ENCODE measurements at places on chromosomes 3 and 15.

GRCh38 chr3:13108861-13109260, 35.6 kb upstream of the IQSEC1 start:
- DNase-seq = no peak

DNA sequence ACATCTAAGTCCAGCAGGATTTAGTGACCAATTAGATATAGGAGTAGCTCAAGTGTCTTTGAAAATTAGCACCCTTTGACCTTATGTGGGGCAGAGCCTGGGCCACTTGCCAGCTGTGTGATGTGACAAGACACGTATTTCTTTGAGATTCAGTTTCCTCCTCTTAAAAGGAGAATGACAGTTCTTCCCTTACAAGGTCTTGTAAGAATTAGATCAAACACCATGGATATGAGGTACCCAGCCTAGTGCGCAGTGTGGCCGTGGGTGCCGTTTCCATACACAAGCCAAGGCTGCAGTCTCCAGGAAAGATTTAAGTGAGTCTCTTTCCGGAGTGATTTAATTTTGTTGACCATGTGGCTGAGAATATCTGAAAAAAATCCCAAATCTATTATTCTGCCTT, 46.3 kb downstream of the ARHGAP31 start:
- DNase-seq = no peak

GRCh38 chr3:10551821-10552630, 46.6 kb upstream of the ATP2B2 start:
- no peak for DNase-seq

- DNase-seq = no peak
Observed at GRCh38 chr15:58203537-58203936, 65.4 kb downstream of the AQP9 start.

DNA sequence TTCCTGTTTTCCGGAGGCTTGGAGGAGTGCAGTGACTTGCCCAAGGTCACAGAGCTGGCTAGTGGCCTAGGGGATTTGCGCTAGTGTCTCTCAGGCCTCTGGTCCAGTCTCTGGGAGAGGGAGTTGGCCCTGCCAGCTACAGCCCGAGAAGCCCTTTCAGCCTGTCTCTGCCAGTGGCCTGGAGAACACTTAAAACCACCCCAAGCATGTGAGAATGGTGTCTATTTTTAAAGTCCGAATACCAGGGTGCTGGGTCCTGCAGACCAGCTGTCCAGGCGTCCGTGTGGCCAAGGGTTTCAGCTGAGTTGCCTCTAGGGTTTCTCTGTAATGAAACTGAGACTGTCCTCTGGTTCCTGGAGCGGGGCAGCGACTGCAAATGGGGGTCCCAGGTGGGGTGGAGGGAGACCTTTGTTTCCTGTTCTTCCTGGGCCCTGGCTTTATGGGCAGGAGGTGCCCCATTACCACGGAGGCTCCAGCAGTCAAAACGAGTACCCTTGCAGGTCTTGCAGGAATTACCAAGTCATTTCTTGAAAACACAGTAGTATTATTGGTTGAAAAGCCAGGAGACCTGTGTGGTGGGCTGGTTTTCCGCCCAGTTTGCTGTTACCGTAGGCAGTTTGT, 2.2 kb downstream of the CAND2 start:
- no peak for DNase-seq
